Suppressor macrophage (primary cell): ENCODE measurements at places on chromosomes 6 and 20.

- no peak for DNase-seq
Observed at GRCh38 chr6:131685266-131685780, 15.9 kb downstream of the OR2A4 start.

DNA sequence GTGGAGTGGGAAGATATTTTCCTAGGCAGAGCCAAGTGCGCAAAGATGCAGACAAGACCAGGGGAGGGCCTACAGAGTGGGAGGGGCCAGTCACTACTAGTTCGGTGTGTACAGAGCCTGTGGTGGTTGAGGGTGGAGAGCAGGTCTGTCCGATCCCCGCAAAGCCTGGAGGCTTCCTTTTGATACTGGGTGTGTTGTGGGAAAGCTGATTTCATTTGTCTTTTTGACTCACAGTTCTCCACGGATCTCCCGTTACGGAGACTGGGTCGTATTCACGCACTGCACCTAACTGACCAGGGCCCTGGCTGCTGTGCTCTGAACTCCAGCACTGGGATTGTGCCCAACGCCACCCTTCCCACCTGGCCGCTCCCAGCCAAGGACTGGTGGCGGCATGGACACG lies 1.4 kb upstream of the TIAM2 start:
- no peak for DNase-seq

GRCh38 chr20:49427751-49428518 lies 54.5 kb downstream of the KCNB1 start:
- DNase-seq = no peak

- DNase-seq = no peak
Observed at GRCh38 chr20:38290829-38291814, 12.8 kb upstream of the BPI start.

DNA sequence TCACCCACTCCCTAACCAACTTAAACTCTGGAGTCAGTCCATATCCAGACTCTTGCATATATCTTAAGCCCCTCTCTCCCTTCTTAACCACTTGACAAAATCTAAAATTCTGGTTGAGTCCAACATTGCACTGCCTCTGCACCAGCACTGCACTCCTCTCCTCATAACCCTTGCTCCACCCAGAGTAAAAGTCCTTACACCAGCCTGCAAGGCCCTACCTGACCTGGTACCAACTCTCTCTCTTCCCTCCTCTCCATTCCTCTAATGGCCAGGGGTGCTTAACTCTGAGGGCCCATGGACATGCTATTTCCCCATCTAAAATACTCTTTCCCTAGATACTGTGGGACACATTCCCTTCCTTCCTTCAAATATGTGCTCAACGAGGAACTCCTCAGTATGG lies 21.0 kb downstream of the STX7 start:
- DNase-seq = no peak

DNA sequence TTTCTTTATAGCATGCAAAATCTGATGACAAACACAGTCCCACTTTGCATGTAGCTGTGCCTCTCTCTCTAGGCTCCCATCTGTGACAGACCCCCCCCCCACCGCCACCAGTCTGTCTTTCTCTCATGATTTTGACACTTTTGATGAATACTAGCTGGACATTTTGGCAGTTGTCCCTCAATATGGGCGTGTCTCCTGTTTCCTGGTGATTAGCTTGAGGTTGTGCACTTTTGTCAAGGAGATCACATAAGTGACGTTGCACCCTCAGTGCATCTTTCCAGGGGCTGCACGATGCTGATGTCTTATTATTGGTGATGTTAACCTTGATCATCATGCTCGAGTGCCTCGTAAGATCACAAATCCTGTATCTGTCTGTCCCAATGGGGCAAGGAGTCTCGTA lies 155.1 kb downstream of the EYA2 start:
- DNase-seq = no peak

DNA sequence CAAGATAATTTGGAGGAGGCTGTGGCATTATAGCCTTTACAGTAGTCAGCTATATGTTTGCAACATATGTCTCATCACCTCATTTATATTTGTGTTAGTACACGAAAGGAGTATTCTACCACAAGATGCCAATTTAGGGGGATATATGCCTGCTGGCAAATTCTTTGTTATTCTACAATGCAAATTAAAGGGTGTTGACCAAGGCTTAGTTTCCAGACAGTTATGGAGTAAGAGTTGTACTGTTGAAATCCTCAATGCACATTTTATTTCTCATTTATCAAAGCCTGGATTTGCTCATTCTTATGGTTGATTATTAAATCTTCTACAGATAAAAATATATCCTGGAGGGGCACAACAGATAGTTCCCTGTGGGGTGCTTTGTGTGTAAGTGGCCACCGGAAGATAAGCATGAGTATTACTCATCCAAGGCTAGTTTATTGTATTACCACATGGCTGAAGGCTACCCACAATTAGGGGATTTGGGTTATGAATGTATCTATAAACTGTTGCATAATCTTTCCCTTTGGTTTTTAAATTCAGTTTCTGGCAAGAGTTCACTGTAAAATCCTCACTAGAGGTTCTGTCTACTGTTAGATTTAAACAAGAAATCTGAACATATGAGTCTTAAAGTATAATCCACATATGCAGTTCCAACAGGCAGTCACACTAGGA lies 9.0 kb downstream of the CST9 start:
- no peak for DNase-seq

- DNase-seq = no peak
Observed at GRCh38 chr20:10670501-10671220, 3.1 kb downstream of the JAG1 start.

GRCh38 chr6:158211273-158212055 lies 43.3 kb downstream of the GTF2H5 start:
- no peak for DNase-seq

DNA sequence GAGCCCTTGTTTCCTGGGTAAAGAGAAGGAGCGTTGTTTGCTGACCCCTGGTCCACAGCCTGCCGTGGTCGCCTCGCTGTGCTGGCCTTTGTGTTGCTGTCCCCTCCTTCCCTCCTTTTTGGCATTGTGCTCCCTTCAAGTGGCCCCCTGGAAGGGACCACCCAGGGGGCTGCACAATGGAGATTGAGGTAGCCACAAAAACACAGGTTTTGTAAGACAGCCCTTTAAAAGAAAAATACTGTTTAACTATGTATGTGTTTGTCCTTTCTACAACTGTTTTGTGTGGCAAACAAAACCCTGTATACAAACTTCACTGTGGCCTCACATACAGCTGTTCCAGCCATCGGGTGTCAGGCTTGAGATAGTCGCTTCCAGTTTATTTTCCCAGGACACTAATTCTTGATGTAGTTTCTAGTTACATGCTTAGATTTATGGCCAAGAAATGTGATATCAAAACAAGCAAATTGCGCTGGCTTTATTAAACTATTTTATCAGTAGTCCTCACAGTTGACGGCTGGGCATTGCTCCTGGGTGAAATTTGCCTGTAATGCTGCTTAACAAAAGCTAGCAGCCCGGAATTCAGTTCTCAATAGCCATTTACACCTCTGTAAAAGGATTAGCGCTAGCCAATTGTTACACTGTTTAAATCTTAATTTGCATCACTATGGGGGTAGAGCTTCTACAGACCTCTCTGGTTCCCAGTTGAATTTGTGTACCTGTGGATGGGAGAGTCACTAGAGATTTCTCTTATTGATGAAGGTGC lies 64.1 kb downstream of the KIZ start:
- DNase-seq = no peak

GRCh38 chr6:109321752-109322151 lies 60.5 kb downstream of the CD164 start:
- no peak for DNase-seq

DNA sequence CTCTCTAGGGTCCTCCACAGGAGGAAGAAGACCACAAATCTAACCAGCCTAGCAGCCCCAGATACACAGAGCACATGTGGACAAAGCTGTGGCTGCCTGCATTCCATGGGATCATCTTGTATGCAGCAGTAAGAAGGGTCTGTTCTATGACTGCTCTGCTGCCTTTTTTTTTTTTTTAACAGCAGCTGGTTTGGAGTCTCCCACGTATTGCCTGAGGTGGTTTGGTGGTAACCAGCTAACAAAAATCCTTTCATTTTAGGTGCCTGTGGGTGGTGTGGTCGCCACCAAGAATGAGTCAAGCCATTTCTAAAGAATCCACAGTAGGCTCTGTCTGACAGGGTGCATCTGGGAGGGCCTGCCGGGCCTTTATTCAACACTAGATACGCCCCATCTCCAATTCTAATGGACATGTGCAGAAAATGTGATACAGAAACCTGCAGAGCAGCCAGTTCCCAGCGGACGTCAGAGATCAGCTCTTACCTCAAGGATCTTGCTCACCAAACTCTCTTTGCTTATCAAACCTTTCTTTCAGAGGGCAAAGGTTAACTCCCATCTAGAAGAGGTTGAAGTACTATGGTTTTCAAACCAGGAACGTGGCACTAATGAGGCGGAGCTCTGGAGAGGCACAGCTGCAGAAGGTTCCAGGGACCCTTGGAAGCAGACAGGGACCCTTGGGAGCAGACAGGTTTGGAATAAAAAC lies 32.0 kb downstream of the GNAS-AS1 start:
- no peak for DNase-seq
